Skeletal muscle cell (primary cell): ENCODE measurements at places on chromosomes 2 and 18.

GRCh38 chr2:205889114-205889513 lies 196.9 kb downstream of the INO80D start:
- no peak for DNase-seq

GRCh38 chr2:143936538-143936847 lies 583.4 kb downstream of the ZEB2 start:
- no peak for DNase-seq

DNA sequence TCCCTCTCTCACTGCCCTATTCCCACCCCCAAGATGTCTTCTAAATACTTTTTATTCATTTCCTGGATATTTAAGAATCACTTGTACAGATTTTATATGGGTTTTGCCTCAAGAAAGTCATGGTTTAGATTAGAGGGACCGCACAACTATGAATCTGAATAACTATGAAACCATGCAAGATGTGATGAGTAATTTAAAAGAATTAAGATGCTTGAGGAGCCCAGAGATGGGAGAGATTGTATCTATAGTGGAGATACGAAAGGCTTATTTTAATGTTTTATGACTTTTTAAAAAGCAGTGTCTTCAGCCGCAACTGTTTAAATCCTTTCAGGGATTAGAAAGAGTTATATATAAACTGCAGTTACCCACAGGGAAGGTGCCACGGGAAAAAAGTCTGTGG lies 324.1 kb downstream of the LPIN1 start:
- DNase-seq, result no peak

- no peak for DNase-seq
Observed at GRCh38 chr2:101770726-101771125, 73.2 kb downstream of the MAP4K4 start.

DNA sequence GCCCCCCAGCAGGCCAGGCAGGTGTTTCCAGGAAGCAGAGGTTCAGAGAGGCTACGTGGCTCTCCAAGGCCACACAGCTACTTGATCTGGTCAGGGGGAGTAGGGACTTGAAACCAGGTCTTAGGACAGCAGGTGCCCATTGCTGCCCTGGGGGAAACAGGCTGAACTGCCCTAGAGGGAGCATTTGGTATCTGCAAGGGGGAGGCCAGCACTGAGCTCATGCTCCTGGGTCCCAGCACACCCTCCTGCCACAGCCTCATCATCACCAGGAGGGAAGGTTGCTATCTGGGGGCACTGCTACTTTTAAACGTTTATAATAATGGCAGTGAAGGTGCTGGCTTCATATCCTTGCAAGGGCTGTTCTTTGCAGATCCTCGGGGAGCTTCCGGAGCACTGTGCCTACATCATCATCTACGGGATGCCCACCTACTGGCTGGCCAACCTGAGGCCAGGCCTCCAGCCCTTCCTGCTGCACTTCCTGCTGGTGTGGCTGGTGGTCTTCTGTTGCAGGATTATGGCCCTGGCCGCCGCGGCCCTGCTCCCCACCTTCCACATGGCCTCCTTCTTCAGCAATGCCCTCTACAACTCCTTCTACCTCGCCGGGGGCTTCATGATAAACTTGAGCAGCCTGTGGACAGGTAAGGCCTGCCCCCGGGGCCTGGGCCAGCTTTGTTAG lies 36.1 kb downstream of the ABCG8 start:
- no peak for DNase-seq

DNA sequence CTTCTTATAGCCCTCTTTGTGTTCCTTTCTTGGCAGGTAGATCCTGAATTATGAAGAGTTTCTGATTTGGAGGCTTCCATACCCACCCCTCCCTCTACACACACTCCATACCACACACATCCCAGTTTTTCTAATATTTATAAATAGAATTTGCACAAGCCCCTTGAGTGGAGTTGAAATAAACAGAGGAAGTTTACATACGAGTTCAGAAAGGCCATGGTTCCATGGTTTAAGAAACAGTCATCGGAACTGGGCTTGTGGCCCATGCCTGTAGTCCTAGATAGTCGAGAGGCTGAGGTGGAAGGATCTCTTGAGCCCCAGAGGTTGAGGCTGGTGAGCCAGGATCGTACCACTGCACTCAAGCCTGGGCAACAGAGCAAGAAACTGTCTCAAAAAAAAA lies 62.7 kb upstream of the TANC1 start:
- DNase-seq, result no peak

- DNase-seq, result no peak
Observed at GRCh38 chr2:210577263-210578071, 21.1 kb downstream of the CPS1 start.

DNA sequence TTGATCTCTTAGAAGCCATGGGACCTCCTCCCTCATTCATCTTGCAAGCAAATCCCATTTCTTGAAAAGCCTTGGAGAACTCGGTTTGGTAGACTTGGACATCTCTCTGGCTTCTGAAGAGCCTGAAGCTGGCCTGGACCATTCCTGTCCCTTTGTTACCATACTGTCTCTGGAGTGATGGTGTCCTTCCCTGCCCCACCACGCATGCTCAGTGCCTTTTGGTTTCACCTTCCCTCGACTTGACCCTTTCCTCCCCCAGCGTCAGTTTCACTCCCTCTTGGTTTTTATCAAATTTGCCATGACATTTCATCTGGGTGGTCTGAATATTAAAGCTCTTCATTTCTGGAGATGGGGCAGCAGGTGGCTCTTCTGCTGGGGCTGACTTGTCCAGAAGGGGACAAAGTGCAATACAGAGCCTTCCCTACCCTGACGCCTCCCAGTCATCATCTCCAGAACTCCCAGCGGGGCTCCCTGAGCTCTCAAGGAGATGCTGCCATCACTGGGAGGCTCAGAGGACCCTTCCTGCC lies 20.0 kb downstream of the FOSL2 start:
- DNase-seq, result no peak

- DNase-seq, result no peak
Observed at GRCh38 chr2:44560352-44560751, 198.6 kb downstream of the CAMKMT start.

DNA sequence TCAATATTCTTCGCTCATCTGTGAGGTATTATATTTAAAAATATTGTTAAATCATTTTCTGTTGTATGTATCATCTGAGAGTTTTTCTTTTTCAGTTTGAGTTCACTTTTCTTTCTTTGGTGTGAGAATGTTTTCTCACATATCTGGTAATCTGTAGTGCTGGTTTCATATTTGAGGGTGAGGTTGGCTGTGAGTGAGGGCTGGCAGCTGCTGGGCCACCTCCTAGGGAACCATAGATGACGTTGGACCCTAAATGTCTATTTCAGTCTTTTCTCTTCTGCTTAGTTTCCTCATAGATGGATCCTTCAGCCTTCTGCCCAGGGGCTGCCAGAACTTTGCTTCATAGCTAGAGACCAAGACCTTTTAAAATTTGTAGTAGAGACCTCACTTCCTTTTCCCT lies 33.5 kb downstream of the MGAT5 start:
- no peak for DNase-seq

GRCh38 chr2:124778076-124778475 lies 753.0 kb downstream of the CNTNAP5 start:
- no peak for DNase-seq

DNA sequence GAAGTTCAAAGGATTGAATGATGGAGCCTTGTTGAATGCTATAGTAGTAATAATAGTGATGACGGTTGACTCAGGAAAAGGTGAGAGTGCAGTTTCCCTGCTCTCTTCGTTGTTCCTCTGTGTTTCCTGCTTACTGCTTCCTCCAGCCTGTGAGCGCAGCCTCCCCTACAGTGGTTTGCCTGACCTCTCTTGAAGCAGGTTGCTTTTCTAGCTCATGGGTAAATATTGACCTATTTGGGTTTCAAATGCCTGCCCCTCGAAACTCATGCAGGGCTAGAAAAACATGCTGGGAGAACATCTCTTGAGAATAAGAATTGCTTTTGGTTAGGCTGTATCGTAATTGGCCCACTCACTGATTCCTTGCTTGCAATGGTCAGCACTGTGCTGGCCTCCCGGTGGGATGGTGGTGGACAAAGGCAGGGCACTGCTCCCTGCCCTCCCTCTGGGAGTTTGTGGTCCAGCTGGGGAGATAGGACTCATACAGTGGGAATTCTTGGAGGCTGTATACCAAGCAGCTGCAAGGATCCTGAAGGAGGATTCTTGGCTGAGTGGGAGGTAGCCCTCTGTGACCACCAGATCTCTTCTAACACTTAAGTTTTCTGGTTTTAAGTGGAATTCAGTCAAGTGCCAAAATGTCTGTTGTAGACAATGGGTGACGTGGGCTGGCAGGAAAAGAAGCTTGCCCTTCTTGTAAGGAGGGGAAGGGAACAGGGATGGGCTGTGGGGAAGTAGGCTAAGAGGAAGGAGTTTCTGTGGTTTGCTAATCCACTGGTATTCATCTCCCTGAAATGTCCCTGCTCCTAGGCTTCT lies 5.4 kb upstream of the RNF181 start:
- peak; percentile 91 for DNase-seq

GRCh38 chr18:23213200-23213599 lies 77.9 kb downstream of the CABLES1 start:
- DNase-seq, result no peak

GRCh38 chr2:211181626-211182025 lies 625.2 kb downstream of the CPS1 start:
- DNase-seq, result peak; percentile 8

DNA sequence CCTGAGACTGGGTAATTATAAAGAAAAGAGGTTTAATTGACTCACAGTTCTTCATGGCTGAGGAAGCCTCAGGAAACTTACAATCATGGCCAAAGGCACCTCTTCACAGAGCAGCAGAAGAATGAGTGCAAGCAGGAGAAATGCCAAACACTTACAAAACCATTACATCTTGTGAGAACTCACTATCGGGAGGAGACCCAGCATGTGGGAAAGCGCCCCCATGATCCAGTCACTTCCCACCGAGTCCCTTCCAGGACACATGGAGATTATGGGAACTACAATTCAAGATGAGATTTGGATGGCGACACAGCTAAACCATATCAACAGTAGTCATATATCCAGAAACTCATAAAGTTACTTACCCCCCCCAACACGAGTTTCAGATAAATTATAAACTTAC lies 28.6 kb downstream of the TLK1 start:
- no peak for DNase-seq

DNA sequence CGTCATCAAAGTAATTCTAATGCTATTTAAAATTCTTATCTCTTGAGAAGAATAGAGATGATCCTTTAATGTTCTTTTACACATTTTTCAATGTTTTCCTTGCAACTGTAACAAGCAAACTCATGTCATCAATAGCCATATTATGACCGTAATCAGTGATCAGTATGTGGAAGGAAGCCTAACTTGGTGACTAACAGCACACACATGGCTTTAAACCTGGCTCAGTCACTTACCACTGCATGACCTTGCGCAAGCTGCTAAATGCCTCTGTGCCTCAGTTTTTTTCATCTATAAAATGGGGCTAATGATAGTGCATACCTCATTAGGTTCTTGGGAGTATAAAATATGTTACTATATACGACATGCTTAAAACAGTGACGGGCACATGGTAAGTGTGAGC lies 149.7 kb downstream of the BCL2 start:
- no peak for DNase-seq

GRCh38 chr18:69400976-69401225 lies 213 bp downstream of the DOK6 start:
- no peak for DNase-seq

- DNase-seq, result no peak
Observed at GRCh38 chr2:237675316-237675715, 47.9 kb downstream of the LRRFIP1 start.

DNA sequence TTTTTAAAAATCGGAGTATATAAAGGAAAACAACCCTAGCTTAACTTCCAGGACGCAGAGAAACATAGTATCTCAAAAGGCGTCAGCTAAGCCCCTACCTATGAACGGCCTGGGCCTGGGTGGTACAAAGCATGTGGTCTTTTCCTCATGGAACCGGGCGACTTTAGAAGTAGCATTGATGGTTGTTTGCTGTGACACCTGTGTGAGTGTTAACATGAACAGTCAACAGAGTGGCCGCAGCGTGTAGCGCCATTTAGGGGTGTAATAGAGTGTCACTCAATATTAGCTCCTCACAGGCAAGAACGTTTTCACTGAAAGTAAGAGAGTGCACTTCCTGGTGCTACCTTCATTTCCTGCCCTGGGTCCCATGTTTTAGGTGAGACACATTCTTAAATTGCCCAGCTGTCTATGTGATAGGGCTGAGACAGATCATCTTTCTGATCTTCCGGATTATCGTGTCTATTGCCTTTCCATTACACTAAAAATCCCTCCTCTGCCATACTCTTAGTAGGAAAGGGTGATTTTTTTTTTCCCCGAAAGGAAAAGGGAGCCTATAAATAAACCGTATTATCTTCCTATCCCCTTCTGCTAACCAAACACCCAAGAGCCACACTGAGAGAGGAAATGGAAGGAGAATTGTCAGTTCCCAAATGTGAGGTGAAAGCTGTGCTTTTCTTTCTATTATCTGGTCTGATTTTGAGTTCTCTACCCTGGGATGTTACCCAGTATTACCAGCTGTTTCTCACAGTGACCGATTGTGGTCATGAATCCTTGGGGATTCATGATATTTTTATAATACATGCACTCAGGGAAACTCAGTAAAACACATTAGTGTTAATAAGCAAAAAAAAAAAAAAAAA lies 1.3 kb downstream of the GORASP2 start:
- DNase-seq, result no peak
